ENCODE measurements at places on chromosomes 16 and 17.
A peak's percentile ranks its signal among the peaks of the same experiment; 100 is the strongest.

- DNase-seq, result no peak
Observed at GRCh38 chr16:3347586-3347985, 8.1 kb upstream of the OR2C1 start.

GRCh38 chr16:80441935-80442334 is 98.9 kb upstream of the DYNLRB2 start:
- DNase-seq, result no peak

GRCh38 chr17:32917842-32918241 is 10.1 kb upstream of the TMEM98 start:
- DNase-seq, result no peak

DNA sequence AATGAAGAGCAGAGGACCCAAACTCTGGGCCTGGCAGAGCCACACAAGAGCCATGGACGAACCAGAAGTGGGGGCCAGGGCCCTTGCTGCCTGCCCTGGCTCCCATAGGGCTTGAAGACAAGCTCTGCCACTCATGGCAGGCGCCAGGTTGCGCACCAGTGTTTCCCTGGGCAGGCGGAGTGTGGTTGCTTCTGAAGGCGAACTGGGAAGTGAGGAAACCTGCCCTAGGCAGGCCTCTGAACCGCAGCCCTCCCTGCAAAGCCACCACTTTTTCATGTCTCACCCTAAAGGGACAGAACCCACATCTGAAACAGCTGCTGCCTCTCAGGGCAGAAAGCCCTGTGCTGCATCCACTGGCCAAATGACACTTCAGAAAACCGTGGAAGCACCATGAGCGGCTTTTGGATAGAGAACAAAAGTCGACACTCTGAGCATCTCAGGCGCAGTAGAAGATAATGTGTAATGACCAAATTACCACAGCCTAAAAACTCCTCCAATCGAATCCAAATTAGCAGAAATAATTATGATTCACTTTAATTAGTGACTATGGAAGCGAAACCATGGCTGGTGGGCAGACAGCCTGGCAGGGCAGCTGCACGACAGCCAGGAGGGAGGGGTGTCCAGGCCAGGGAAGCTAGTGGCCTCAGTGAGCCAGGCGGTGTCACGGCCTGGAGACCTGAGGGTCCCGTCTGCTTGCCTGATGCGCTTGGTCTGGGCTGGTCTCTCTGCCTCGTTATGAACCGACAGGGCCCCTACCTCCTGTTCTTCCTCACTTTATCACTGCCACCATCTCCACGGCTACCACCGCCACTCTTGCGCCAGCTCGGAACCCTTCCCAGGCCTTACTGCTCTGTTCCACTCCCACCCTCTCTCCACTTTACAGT is 59.1 kb downstream of the PRMT7 start:
- no peak for DNase-seq

DNA sequence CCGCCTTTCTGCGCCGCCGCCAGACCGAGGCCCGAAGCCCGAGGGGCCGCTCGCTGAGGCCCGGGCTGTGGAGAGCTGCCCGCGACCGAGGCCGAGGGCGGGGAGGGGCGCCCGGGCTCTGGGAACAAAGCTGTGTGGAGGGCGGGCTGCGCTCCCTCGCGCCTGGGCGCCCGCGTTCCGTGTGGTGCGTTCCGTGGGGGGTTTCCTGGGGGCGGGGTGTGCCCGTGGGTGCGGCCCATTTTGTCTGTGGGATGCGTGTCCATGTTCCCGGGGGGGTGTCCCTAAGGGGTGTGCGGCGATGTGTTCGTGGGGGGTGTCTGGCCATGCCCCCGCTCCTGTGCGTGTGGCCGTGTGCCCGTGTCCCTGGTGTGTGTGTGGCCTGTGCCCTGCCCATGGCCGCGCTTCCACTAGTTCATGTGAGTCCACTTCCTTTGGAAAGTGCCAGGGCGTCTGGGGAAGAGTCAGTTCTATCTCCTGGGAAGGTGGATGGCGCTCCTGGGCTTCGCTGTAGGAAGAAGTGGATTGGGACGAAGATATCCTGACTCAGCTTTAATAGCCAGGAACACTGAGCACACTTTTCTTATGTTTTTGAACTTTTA is 520 bp downstream of the JPT2 start:
- peak; percentile 71 for DNase-seq

- no peak for DNase-seq
Observed at GRCh38 chr17:10457952-10458351, 11.4 kb downstream of the MYH4 start.

GRCh38 chr16:1225051-1225451 is at the start of gene TPSG1:
Gene TPSG1, minus strand, starts transcription at chr16:1225268. Its CDS starts 16 bp downstream, at chr16:1225252.
- DNase-seq, result no peak

GRCh38 chr17:32305049-32305448 is 36.9 kb downstream of the C17orf75 start:
- no peak for DNase-seq

DNA sequence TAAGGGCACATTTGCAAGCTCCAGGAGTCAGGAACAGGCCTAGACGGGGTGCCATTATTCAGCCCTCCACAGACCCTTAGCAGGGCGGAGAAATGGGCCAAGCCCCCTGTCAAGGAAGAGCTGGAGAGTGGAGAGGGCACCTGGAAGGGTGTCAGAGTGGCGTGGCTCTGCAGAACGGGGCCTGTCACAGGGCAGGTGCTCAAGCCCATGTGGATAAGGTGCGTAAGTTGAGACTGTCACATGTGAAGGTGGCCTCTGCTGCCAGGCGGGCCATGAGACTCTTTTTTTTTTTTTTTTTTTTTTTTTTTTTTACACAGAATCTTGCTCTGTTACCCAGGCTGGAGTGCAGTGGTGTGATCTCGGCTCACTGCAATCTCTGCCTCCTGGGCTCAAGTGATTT is 12.0 kb upstream of the CRISPLD2 start:
- no peak for DNase-seq

- DNase-seq, result no peak
Observed at GRCh38 chr16:18048853-18049546, 287.5 kb downstream of the NPIPA8 start.

- DNase-seq, result peak; percentile 82
Observed at GRCh38 chr16:14015948-14016347, 55.2 kb upstream of the MRTFB start.

GRCh38 chr16:29825145-29826044 is 5.1 kb downstream of the MVP start:
- DNase-seq, result peak; percentile 89

DNA sequence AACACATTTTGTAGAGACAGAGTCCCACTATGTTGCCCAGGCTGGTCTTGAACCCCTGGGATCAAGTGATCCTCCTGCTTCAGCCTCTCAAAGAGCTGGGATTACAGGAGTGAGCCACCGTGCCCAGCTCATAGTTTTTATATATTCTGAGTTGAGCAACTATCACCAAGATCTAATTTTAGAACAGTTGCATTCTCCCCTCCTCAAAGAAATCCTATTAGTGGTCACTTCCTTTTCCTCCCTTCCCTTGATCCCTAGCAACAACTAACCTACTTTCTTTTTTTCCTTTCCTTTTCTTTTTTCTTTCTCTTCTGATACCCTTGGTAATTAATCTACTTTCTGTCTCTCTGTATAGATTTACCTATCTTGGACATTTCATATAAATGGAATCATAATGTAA is 61.5 kb upstream of the B4GALNT2 start:
- DNase-seq, result no peak

DNA sequence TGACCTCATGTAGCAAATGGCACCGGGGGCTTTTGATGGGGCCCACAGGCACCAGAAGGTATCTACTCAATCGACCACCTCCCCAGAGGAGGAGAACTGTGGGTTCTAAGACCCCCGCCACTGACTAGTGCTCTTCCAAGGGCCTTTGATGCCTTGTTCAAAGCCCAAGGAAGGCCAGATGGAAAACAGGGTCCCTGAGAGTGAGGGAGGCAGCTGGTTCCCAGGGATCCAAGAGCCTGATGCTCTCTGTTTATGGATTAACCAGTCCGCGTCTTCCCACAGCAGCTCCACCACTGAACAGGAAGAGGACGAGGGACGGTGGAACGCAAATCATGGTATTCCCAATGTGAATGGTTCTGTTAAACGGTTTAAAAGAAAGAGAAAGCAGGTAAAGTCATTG is 7.6 kb downstream of the PHB1 start:
- no peak for DNase-seq

DNA sequence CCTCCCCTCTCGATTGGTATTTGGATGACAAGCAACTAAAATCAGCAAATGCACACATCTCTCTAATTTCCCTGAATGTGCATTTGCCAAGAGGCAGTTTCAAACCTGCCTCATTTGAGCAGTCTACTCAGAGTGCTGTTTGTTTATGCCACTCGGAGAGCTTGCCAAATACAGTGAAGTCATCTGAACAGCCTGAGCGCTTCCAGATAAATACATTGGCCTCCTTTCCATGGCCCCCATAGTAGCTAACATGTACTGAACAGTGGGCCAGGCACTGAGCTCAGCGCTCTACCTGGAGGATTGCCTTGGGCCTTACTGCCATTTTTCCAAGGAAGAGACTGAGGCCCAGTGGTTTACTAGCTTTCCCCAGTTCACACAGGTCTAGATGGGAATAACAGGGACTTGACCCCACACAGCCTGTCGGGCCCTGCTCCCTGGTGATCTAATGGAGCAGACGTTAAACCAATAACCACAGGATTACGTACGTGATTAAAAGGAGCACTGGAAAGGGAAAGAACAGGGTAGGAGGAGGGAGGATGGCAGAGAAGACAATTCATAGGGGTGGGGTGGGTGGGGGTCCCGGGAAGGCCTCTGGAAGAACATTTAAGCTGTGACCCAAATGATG is 18.7 kb upstream of the ANKRD40CL start:
- DNase-seq, result no peak

GRCh38 chr16:82682767-82683166 is 56.0 kb downstream of the CDH13 start:
- no peak for DNase-seq

DNA sequence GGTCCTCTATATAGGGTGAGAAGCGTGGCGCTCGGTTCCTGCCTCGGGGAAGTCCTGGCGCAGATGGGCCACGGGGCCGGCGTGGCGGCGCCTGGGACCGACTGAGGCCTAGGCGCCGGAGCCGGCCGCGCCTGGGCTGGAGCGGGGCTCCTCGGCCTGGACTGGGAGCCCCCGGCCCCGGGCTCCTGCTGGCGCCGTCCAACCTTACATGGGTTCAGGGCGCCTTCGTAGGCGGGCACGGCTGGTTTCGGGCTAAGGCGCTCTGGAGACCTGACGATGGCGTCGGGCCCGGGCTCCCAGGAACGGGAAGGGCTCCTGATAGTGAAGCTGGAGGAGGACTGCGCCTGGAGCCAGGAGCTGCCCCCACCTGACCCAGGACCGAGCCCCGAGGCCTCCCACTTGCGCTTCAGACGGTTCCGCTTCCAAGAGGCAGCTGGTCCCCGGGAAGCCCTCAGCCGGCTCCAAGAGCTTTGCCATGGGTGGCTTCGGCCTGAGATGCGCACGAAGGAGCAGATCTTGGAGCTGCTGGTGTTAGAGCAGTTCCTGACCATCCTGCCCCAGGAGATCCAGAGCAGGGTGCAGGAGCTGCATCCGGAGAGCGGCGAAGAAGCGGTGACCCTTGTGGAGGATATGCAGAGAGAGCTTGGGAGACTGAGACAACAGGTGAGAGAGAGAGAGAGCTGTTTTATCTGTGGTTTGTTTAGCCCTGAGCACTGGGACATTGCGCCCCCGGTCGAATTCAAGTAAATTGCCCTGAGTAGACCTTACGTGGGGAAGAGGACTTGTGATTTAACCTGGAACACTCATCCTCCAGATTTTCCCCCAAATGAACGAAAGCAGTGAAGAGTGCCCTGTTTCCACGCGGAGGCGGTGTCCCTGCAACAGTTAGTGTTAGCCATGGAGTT is 504 bp downstream of the ZNF263 start:
- peak; percentile 14 for DNase-seq

- DNase-seq, result peak; percentile 82
Observed at GRCh38 chr17:50060951-50061712, 5.2 kb downstream of the ITGA3 start.

- DNase-seq, result no peak
Observed at GRCh38 chr16:22388101-22388644, 13.8 kb upstream of the CDR2 start.

DNA sequence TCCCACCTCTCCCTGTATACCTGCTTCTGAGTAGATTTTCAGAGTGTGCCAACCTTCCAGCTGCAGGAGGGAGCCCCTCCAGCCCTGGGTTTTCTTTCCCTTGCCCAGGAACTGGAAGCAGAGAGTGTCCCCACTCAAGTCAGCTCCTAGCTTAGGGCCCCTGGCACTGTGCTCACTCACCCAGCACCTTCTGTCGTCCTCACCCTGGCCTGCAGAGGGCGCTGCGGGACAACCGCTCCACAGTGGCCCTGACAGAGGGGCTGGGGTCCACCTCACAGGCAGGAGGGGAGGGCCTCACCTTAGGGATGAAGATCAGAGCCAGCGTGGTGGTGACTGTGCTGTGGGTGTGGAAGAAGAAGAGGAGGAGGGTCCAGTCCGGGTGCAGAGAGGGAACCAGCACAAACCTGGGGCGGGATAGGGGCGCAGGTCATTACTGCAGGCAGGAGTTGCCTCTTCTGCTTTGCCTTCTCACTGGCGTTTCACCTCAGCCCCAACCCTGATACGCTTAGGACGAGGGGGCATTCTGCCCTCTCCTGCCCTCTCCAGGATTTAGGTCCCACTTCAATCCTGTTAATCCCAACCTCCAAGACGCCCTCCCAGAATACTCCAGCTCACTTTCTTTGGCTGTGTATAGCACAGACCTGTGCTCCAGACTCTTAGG is 10.0 kb downstream of the GPR179 start:
- no peak for DNase-seq

DNA sequence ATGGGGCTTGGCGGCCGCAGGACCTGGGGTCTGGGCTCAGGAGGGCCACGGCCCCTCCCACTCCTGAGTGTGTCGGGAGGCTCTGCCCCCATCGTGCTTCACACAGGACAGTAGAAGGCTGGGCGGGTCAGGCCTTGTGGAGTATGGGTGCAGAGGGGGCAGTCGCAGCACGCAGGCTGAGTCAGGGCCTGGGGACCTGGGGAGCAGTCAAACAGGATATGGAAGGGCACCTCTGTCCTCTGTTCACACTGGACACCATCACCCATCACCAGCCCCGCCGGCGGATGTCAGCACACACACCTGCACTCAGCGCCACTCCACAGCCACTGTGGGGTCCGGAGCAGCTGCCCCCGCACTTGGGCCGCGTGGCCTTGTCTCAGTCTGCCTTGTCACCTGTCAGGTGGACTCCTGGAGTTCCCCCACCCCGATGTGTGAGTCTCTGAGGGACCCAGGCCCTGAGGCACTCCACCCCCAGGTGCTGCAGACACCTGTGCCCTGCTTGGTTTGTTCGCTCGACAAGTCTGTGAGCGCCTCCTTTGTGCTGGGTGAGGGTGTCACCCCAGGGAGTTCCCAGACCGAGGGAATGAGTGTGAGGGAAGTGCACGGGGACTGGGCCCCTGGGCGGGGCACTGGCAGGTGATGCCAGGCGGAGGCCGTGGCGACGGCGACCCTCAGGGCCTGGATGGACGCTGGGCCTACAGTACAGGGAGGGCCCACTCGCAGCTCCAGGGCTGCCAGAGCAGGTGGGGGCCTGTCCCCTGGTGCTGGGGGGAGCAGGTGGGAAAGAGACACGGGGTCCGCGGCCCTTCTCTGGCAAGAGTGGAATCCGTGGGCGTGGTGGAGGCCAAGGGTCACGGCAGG is 31.7 kb downstream of the ZFPM1 start:
- no peak for DNase-seq

Measured in kidney tubule cell (primary cell).